SW 1271 (cell line): ENCODE measurements at places on chromosomes 7 and 10.
A peak's percentile ranks its signal among the peaks of the same experiment; 100 is the strongest.

GRCh38 chr10:8056378-8056777, 1.9 kb downstream of the GATA3 start:
- DNase-seq: no peak

GRCh38 chr10:79487296-79488194, 24.8 kb upstream of the EIF5AL1 start:
- no peak for DNase-seq

DNA sequence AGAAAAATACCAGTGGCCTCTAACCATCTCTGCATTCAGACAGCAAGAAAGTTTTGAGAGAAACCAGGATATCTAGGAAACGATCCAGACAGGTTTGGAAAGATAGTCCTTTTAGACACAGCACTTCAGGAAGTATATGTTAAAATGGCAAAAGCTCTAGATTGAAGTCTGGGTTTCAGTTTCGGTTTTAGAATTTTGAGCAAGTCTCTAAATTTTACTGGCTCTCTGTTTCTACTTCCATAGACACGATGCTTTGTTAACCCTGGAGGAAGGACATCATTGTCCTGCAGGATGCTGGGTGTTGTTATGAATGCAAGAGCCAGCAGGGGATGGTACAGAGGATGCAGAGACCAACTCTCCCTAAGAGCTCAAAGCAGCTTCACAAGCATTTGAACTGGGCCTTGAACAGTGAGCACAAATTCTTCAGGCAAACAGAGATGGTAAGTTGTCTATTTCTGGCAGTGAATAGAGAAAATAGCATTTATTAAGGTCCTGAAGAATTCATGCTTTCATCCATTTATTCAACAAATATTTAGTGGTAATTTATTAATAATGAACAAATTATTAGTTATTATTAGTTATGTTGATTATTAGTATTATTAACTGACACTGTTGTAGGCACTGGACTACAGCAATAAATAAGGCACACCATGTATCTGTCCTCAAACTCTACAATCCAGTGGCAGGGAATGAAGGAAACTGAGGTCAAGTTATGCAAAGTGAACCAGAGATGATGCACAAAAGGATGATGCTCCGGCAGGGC, 152.7 kb upstream of the NRP1 start:
- DNase-seq: no peak

DNA sequence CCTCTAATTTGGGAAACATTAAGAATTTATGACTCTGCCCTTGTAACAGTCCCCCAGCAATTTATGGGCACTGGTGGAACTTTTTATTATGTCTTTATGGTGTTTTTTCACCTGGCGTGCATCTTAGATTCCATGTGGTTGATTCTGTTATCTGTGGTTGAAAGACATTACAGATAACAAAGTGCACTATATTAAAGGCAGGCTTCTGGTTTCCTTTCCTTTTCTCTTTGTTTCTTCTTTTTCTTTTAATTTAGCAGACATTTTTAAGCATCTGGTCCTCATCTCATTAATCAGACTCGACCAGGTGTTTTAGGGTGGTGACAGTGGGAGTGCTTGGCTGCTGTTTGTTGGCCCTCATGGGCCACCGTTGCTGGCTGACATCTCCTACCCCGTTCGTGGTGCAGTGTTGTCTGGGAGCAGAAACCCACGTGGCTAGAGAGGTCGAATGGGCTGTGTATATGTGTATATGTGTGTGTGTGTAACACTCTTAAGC, 77.4 kb downstream of the LRMDA start:
- DNase-seq: no peak

GRCh38 chr10:61761825-61762217, 99.1 kb downstream of the CABCOCO1 start:
- no peak for DNase-seq

GRCh38 chr7:12233175-12233574, 22.1 kb downstream of the TMEM106B start:
- DNase-seq: no peak

- DNase-seq: no peak
Observed at GRCh38 chr7:137343281-137343841, at the start of gene PTN. PTN (minus strand) TSS chr7:137343733; CDS start chr7:137254973, 88,760 bp downstream.

DNA sequence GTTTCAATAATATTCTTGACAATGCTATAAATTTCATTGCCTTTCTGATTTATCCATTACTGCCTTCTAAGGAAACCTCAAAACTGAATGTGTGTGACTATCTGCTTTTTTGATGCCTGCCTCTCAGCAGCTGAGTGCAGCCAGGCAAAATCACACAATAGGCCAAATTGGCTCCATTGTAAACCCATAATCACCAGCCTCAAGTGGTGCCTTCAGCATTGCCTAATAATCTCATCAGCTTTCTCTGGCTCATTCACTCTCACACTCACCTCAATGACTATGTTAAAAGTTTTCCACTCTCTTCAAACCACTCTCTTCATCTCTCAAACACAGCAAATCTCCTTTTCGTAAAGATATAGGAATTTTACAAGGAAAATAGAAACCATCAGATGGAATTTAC, 182.5 kb upstream of the COL1A2 start:
- DNase-seq: no peak

GRCh38 chr7:129886167-129886817, 66.5 kb downstream of the UBE2H start:
- DNase-seq: no peak

GRCh38 chr10:46255801-46256747, 30.7 kb upstream of the ANTXRL start:
- peak; percentile 14 for DNase-seq

DNA sequence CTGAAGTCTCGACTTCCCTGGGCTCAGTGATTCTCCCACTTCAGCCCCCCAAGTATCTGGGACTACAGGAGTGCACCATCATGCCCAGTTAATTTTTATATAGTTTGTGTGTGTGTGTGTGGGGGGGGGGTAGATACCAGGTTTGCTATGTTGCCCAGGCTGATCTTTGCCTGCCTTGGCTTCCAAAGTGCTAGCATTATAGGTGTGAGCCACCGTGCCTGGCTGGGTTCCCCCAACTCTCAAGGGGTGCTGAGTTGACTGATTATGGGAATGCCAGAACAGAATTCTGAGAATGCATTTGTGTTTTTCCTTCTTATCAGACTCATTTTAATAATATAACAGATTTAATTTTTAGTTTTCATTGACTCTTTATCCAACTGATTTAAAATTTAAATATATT, 19.5 kb downstream of the RPA3 start:
- no peak for DNase-seq

GRCh38 chr7:25835197-25835596, 316.8 kb upstream of the NFE2L3 start:
- no peak for DNase-seq

- no peak for DNase-seq
Observed at GRCh38 chr7:74097937-74098614, 14.5 kb downstream of the LIMK1 start.

DNA sequence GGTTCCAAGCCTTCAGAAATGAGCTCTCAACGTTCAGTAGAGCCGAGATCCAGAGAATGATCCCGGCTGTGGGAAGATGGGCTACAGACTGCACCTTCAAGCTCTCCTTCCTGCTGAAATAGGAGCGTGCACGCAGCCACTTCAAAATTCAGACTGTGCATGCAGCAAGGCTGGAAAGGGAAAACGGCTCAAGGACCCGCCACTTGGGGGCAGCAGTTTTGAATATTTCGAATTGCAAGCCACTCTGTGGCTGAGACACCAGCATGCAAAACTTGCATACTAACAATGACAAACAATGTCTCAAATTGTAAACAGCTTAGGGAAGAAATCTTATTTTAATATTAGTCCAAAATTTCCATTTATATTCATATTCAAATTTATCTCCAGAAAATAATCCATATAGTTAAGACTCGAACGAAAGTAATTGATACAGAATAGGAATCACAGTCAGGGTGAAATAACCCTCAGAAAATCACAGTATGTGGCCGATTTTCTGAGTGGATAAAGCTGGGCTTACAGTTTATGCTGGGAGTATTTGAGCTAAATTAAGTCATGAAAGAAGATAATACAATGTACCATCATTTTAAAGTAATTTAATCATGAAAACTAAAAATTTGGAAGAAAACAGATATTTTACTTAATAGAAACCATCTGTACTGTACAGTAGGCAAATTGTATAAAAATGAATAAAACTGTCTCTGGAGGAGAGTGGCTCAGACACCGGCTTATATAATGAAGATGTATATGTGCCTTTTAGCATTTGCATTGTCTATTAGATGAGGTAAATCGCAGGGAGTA, 137.9 kb upstream of the MKI67 start:
- DNase-seq: peak; percentile 47

GRCh38 chr10:122510326-122510725, 49.0 kb downstream of the HTRA1 start:
- no peak for DNase-seq

- no peak for DNase-seq
Observed at GRCh38 chr10:120587061-120587460, 130.0 kb downstream of the PLPP4 start.

- DNase-seq: no peak
Observed at GRCh38 chr7:155576416-155576815, 30.1 kb upstream of the CNPY1 start.

GRCh38 chr7:4265676-4266075, 416.4 kb upstream of the FOXK1 start:
- DNase-seq: no peak

DNA sequence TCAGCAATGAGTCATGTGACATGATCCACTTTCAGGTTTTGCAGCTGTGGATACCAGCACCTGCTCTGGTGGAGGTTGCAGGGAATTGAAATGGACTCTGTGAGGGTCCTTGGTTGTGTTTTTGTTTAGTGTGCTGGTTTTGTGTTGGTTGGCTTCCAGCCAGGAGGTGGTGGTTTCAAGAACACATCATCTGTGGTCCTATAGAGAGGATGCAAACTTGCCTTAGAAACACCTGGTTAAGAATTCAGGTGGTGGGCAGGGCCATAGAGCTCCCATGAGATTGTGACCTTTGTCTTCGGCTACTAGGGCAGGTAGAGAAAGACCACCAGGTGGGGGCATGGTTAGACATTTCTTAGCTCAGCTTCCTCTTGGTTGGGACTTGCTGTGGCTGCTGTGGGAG, 59.2 kb upstream of the CYP2C9 start:
- no peak for DNase-seq

- no peak for DNase-seq
Observed at GRCh38 chr7:142759433-142759832, 10.2 kb downstream of the PRSS1 start.

- no peak for DNase-seq
Observed at GRCh38 chr10:5089865-5090264, 4.3 kb upstream of the AKR1C3 start.

- no peak for DNase-seq
Observed at GRCh38 chr10:43688348-43688892, 39.7 kb upstream of the ZNF32 start.

DNA sequence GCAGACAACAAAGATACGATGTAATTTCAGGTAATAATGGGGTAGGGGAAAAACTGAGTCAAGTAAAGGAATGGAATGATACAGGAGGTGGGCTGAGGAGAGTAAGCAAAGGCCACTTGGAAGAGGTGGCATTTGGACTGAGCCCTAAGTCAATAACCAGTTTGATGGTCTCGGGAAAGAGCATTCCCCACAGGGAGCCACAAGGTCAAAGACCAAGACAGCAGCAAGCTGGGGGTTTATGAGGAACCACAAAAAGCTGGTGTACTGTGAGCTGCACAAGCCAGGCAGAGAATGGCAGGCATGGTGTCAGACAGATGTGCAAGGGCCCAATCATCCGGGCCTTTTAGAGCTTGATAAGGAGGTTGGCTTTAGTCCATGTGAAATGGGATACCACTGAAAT, 98.7 kb downstream of the NOC3L start:
- DNase-seq: no peak

DNA sequence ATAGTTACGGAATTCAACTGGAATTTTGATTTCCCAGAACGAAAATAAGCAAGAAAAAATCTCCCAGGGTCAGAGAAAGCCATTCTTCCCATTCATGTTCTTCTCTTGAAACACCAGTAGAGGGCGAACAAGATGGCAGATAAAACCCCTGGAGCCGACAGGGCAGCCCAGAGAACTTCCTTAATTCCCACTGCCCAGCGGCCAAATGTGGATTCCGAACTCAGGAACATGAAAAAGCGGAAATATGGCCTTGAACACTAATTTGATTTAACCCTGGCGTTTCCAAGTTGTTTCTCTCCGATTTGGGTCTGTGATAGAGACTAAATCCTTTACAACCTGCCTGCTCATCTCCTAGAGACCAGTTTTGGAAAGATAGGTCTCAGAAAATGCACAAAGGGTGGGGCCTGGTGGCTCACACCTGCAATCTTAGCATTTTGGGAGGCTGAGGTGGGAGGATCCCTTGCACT, 100.7 kb upstream of the WAC start:
- peak; percentile 68 for DNase-seq

- no peak for DNase-seq
Observed at GRCh38 chr10:48898426-48898825, 41.2 kb downstream of the LRRC18 start.

DNA sequence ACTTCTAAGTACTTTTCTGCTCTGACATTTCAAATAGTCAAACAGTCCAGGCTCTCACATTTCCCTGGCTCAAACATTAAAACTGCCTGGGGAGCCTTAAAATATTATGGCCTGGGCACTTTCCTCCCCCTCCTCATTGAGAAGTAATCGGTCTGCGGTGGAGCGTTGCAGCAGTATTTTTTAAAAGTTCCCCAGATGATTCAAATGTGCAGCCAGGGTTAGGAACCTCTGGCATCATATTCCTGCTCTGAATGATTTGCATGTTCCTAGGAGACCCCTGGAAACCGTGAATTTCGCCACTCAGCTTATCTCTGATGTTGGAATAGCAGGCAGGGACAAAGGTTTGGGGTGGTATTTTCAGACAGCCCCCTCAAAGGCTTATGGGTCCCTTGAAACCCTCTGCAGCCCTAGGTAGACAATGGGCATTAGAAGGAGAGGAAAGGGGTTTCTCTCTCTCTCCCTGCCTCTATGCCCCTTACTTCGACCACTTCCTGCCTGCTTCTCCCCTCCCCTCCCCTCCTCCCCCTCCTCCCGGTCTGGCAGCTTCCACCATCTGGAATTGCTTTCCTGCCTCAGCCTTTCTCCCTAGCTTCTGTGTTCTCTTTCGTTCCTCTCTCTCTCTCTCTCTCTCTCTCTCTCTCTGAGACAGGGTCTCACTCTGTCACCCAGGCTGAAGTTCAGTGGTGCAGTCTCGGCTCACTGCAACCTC, 622.2 kb downstream of the GALNT17 start:
- no peak for DNase-seq

- no peak for DNase-seq
Observed at GRCh38 chr7:148540041-148540738, 50.4 kb upstream of the C7orf33 start.

DNA sequence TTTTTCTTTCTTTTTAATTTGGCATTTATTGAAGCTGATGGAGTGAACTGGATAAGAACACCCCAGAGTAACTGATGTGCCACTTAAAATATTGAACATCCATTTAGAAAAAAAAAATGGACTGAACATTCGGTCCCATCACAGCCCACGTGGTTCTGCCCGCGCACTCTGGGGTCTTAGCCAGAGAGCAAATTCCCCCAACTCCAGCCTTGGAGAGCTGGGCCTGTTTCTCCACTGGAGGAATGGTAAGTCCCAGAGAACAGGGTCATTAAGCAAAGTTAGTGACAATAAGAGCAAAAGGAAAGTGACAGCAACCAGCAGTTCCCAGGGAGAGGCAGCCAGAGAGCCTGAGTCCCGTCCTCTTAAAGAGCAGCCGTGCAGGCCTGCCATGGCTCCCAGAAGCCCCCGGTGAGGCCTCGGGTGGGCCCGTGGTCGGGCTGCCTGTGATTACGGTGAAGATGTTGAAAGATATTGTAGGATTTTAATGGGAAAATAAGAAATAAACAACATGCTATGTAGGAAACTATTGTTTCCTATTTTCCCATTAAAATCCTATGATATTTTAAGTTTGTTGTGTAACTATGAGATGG, 487.9 kb upstream of the MKI67 start:
- no peak for DNase-seq

GRCh38 chr7:137094-137891, 55.1 kb upstream of the FAM20C start:
- no peak for DNase-seq

GRCh38 chr7:47435889-47436312, 146.0 kb downstream of the TNS3 start:
- peak; percentile 45 for DNase-seq
